ENCODE measurements at places on chromosomes 6 and 20.

- peak; percentile 6 for DNase-seq
Observed at GRCh38 chr6:20434766-20435165, 33.1 kb downstream of the E2F3 start.

DNA sequence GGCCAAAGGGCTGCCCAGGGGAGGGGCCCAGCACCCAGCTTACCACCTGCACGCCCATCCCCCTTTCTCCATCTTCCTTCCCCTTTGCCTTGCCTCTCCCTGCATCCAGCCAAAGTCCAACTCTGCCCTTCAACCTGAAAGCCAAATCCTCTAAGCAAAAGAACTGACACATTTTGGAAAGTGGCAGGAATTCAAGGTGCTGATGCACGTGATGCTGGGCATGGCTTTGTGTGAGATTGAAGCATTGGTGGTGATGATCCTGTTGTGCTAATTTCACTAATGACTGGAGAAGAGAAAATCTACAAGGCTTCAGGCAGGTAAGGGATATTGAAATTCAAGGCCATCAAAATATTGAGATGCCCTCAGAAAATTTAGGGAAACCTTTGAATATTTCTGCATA is 23.3 kb downstream of the SYNDIG1 start:
- no peak for DNase-seq

GRCh38 chr6:52420668-52421358 is 671 bp downstream of the EFHC1 start:
- peak; percentile 65 for DNase-seq

DNA sequence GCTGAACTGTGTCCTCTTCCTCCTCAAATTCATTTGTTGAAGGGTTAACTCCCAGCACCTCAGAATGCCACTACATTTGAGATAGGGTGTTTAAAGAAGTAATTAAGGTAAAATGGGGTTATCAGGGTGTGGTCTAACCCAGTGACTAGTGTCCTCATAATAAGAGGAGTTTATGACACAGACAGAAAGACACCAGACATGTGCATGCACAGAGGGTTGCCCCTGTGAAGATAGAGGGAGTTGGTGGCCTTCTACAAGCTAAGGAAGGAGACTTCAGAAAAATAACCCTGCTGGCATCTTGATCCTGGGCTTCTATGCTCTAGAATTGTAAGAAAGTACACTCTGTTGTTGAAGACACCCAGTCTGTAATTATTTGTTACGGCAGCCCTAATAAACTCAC is 24.9 kb upstream of the EDN1 start:
- DNase-seq = no peak

DNA sequence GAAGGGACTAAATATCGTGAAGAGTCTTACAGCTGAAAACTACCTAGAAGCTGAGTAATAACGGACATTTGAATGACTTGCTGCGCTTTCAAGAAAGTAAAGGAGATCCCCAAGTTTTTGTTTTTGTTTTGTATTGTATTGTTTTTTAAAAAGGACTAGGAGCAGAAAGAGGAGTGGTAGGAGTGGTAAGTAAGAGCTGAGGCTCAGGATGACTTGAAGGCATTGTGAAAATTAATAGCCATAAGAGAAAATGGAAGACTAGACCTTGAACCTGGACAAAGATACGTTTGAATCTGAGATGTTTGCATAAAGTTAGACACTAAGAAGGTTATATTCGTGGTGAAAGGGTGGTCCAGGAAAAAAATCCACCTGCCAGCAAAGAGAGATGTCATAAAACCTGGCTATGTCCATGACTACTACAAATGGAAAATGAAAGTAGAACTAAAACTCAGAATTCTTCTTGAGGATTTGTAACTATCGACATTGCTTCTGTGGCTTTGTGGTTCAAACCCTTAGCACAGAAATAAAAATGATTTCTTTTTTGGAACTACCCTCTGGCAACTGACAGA is 824.8 kb upstream of the FLRT3 start:
- no peak for DNase-seq

Measured in NCI-H524 (cell line).